ENCODE measurements at places on chromosomes 12 and 14.
A peak's percentile ranks its signal among the peaks of the same experiment; 100 is the strongest.

DNA sequence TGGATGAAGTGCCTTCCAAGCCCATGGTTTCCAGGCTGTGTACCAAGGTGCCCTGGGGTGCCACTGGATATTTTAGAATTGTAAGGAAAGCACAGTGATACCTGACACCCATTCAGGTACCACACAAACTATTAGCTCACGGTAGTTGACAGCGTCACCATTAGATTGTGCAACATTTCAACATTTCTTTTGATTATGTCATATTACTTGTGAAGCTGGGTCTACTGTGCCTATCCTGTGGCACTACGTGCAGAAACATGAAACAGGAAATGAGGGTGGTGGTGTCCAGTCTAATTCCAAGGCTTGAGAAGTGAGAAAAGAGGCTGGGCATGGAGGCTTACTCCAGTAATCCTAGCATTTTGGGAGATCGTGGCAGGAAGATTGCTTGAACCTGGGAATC is 75.5 kb upstream of the CPM start:
- peak; percentile 19 for DNase-seq

- peak; percentile 42 for DNase-seq
Measured at GRCh38 chr14:95486875-95487668, 29.4 kb downstream of the SYNE3 start.

DNA sequence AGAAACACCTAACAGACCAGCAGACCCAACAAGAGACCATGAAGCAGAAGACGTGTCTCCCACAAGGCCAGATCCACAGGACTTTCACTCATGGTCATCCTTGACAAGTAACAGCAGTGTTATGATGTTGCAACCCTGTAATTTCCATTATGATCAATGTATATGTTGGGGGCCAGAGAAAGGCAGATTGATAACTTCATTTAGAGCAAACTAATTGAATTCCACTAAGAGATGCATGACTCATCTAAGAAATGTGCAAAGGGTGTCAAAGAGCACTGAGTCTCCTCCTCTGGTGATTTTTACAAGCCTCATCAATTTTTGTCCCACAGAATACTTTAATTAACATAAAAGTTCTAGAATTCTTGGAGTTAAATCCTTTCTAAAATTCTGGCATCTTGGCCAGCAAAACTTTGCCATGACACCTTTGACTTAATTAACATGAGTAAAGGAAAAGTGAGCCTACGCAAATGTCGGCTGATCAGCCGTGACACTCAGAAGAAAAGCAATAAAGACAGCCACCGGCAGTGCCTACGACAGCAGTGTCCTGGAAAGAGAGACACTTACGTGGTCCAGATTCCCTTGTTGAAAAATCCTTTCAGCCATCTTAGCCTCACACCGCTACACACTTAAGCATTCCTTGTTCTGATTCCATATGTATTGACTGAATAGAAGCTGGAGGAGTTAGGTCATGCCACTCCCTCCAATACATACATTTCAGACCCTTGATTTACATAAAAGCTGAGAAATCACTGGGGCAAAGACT is 370.2 kb upstream of the CCDC196 start:
- DNase-seq, result no peak

DNA sequence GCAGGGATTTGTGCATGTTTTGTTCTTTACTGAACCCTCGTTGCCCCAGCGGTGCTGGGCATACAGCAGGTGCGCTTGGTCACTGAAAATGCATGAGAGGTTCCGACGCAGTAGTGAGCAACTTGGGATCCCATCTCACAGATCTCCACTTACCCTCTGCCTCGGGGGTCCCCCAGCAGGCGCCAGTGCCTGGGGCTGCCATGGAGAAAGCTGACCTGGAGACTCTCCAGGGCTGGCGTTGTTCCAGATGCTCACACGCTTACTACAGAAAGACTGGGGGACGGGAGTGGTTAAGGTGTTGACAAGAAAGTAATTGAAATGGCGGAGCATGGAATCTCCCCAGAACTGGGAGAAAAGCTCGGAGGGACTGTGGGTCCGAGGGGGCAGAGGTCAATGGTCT is 14.2 kb downstream of the GLT1D1 start:
- DNase-seq, result no peak

- no peak for DNase-seq
Measured at GRCh38 chr14:90019824-90020523, 41.8 kb upstream of the KCNK13 start.

DNA sequence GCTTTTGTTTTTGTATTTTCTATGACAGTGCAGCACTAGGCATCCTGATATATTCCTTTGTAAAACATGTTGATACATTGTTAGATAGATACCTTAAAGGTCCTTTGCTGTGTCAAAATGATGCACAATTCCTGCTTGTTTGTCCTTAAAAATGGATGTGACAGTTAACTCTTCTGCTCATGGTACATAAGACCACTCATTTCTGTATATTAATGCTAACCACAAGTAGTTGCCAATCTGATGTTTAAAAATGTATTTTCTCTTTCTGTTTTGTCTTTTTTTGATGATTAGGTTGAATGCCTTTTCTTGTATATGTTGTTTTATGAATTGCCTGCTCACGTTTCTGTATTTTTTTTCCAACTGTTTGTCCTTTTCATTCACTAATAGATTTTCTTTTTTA is 35.1 kb downstream of the ATF7IP start:
- no peak for DNase-seq

DNA sequence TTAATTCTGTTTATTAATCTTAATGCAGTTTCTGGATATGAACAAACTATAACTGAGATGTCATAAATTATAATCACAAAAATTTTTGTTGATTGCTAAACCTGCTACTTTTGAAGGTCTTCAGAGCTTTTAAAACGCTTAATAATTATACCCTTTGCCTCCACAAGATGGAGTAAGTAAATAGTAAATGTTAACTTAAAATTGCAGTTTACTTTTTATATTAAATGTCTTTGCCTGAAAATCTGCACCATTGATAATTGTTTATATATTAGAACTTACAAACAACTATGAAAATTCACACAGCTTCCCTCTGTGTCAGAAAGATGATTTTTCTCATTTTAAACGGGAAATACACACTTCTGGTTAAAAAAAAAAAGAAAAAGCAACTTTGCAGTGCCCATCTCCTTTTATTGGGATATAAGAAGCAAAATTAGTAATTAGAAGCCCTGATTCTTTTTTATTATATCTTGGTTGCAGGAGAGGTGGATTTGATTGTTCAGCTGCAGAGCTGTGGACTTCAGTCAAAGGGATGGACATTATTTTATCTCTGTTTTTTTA is 35.6 kb downstream of the SCFD1 start:
- DNase-seq, result no peak

DNA sequence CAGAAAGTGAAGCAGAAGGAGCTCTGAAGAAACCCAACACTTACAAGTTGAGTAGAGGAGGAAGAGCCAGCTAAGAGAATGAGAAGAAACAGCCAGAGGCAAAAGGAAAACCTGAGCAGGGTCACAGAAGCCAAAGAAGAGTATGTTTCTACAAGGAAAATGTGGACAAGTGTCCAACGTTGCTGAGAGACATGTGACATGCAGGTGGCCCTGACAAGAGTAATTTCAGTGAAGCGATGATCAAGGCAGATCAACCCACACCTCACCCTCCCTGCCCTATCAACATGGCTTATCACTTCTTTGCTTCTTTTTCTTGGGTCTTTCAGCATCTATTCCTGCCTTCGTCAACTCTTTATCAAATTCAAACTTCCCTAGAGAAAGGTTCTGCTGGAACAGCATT is 68.3 kb downstream of the PPP2R5E start:
- DNase-seq, result no peak

DNA sequence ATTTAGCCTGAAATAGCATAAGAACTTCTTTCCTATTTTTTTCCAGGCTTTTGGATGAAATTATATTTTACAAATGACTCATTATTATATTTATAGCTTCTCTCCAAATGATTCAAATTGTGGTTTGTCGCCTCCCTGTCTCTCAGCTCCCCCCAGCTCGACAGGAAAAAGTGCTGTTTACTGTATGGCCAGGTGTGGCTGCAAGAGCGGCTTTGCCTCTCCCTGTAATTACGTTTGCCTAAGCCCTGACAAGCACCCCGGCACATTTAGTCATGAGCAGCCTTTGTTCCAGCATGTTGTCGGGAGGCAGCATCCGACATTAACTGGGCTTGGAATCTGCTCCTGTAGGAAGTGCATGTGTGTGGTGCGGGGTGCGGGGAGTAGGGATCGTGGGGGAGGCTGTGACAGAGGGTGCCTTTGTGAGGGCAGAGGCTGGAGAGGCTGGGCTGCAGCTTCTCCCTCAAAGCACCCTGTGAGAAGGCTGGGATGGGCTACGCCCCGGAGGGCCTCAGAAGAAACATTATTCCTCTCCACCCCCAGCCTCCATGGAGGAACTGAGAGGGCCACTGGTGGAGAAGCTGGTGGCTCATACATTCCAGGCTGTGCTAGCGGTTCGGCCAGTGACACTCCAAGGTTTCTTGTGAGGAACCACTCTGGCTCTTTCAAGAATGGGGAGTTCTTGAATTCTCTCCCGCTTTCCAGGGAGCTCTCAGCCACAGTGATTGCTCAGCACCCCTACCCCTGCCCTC is 42.1 kb upstream of the CTDSP2 start:
- no peak for DNase-seq

- DNase-seq, result no peak
Measured at GRCh38 chr12:2289525-2289924, 236.7 kb downstream of the CACNA1C start.

GRCh38 chr12:122226366-122227125 is 694 bp upstream of the DIABLO start:
- DNase-seq, result no peak

DNA sequence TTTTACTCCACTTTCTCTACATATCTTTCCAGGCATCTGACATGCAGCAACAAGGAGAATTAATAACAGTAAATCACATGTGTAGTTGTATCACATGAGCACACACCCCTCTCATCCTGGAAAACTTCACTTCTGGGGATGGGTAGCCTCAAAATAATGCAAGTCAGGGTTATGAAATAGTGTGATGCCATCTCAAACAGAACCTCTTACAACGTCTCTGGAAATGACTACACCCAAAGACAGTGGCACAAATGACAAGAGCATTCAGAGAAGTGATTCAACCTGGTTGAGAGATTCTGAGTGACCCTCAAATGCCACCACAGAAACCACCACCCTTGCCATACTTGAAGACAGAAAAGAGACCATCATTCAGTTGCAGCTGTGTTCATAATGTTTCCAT is 2.8 kb downstream of the DIO2 start:
- no peak for DNase-seq

DNA sequence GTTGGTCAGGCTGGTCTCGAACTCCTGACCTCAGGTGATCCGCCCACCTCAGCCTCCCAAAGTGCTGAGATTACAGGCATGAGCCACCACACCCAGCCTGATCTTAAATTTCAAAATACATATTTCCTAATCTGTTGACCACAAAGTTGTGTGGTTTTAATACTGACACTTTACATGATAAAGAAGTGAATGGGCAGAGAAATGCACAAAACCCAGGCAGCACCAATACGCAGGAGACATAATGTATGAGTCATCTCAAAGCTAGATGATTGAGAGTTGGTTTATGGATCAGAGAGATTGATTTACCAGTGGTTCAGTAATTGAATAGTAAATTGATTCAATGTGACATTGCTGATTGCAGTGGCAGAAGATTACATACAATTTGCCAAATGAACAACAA is 19.2 kb upstream of the PPP2R5E start:
- DNase-seq, result no peak
